ENCODE measurements at places on chromosomes 12 and 14. TPM values are rescaled to one million over a fixed set of nuclear protein-coding genes. Genes with fewer than 3 reads are reported as not detected.

Gene ANKS1B
- 0.62 TPM for polyA plus RNA-seq

Gene OR11H6
- polyA plus RNA-seq = not detected

Gene TGM1
- polyA plus RNA-seq = 0.69 TPM

Gene EIF2B2
- 68.8 TPM for polyA plus RNA-seq

Gene TDRD9
- polyA plus RNA-seq = 1.7 TPM

Gene VASH1
- polyA plus RNA-seq = 25.2 TPM

Gene A2ML1
- 0.08 TPM for polyA plus RNA-seq

Gene RNASE3
- polyA plus RNA-seq = not detected

Gene HCAR2
- 0.42 TPM for polyA plus RNA-seq

Gene SCYL2
- polyA plus RNA-seq = 21.7 TPM

Gene SPRING1
- 14.0 TPM for polyA plus RNA-seq

DNA sequence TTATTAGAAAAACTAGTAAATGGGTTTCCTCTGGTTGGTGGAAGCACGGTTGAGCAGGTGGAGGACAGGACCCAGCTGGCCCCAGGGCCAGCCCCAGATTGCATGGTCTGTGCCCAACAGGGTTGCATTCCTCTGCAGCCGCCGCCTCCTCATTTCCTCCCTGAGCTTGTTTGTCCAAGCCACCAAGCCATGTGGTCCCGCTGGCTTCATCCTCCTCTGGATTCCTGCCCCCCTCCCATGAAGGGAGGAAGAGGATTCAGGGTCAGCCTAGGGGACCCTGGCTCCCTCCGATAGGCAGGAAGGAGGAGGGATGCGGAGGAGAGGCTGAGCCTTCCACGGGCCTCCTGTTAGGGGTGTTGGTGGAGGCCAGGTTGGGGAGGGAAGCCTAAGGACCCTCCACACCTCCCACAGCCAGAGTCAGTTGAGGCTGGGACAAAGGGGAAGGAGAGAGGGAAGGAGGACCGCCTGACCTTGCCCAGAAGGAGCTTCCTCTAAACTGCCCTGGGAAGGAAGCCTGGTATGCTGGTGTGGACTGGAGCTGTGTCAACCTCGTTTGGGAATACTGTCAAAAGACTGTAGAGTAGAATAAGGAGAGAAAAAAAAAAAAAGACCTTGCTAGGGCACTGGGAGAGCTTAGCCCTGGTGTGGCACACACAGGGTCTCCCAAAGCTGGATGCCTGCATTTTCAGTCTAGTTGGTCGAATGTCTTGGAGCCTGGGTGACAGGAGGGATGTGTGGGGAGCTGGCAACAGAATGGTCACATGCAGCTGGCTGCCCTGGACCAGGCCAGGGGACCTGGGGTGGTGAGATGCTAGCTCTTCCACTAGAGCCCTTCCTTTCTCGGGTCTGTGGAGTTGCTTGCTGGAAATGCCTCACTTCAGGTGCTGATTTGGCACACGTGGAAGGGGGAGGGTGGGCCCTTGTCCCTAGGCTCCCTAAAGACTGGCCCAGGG, 42.4 kb downstream of the PLEKHG3 start:
- no peak for DNase-seq

DNA sequence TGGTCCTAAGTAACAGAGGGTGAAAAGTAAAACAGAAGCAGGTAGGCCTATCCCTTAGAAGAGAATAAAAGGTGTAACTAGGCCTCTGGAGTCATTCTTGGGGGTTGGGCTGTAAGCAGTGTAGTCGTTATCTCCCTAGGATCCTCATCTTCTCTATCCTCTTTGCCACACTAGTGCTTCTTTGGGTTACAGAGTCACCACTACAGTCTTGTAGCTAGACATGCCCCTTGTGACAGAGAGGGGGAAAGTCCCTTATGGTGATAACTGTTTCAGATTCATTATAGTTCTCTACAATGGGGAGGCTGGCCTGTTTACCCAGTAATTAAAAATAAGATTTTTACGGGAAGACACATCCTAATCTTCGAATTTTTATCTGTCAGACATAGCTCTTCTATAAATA, 16.4 kb upstream of the SRP54 start:
- no peak for DNase-seq

DNA sequence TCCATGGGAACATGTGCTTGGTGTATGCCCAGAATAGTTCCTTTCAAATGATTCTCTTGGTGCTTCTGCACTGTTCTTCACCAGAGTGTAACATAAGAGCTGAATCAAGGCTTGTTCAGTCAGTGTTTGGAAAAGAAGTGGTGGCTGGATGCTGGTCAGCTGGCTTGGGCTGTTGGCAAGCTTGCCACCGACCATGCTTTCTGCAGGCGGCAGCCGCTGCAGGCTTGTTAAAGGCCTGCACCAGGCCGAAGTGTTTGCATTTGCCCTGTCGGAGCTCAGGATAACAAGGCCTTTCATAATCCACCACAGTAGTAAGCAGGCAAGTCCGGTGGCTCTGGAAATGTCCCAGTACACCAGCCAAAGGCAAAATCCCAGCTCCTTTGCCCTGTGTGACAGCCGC, 26.9 kb downstream of the DAAM1 start:
- peak; percentile 82 for DNase-seq

DNA sequence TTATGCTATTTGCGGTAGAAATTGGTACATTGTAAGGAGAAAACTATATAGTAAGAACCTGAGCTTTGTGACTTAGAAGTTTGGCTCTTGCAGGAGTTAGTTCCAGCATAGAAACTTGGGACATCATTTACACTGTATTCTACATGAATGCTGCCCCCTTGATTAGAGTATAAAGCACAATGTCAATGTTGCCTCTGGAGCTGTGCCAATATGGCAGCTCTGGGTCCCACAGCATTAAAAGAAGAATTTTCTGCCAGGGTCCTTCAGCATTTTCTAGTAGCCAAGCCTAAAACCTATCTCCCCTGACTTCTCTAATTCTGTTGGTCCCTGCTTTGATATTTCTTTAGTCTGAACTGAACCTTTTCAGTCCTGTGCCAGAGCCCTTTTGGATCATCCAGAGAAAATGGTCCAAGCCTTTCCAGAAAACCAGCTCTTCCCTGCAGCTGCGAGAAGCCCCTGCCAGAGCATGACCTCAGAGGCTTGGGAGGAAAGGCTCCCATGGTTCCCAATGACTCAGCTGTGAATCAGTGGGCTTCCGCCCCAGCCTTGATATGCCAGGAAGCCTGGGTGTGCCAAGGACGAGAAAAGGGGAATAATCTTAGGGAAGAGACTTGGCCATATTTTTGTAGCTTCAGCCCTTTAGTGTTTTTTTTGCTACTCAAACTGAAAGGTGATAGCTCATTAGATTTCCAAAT, 43.2 kb downstream of the PLEKHG7 start:
- DNase-seq = peak; percentile 83

- DNase-seq = peak; percentile 34
Measured at GRCh38 chr14:51398898-51399297, 158.9 kb downstream of the TMX1 start.

GRCh38 chr14:79721399-79722084, 489.8 kb downstream of the DIO2 start:
- no peak for DNase-seq

GRCh38 chr12:96227365-96228106, 33.4 kb downstream of the ELK3 start:
- DNase-seq = no peak

- DNase-seq = no peak
Measured at GRCh38 chr12:3177778-3178425, 100.7 kb downstream of the TSPAN9 start.

- no peak for DNase-seq
Measured at GRCh38 chr12:52716061-52716460, 12.7 kb upstream of the KRT77 start.

DNA sequence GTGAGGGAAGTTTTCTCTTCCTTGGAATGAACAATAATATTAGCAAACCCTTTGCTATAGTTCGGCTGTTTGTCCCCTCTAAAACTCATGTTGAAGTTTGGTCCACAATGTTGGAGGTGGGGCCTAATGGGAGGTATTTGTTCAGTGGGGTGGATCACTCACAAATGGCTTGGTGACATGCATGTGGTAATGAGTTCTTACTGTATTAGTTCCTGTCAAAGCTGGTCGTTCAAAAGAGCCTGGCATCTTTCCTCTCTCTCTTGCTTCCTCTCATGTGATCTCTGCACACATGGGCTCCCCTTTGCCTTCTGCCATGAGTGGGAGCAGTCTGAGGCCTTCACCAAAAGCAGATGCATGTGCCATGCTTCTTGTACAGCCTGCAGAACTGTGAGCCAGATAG, 13.1 kb upstream of the PPP4R4 start:
- DNase-seq = no peak

DNA sequence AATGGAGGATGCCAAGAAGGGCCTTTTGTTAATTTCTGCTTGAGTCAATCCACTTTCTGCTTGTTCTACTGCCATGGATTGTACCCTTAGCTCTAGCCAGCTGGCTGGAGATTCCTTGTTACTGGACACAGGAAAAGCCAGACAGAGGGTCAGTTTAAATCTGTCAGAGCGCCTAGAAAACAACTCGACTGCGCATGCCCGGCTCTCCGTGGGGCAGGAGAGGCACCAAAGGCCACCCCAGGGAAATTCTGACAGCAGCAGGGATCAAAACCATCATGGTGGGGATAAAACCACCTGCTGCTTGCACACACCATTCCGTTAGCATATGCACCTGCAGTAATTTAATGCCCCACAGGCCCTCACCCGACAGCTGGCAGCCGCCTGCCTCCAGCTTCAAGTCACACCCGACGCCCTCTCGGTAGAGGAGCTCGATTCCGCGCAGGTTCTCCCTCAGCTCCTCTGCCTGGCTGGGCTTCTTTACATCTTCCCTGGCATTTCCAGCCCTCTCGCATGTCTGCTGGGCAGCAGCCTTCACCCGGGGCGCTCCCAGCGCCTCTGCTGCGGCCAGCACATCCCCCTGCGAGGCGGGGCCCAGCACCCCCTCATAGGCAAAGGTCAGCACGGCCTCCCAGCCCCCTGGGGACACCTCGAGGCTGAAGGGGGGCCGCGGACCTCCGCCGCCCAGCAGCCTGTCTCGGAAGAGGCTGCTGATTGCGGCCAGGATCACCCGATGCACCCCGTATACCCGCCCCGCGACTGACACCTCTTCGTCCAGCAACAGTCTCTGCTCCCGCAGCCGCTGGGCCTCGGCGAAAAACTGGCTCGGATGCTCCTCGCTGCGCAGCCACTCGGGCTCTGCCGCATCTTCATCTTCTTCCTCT, 1.0 kb downstream of the KLHL33 start:
- peak; percentile 62 for DNase-seq

DNA sequence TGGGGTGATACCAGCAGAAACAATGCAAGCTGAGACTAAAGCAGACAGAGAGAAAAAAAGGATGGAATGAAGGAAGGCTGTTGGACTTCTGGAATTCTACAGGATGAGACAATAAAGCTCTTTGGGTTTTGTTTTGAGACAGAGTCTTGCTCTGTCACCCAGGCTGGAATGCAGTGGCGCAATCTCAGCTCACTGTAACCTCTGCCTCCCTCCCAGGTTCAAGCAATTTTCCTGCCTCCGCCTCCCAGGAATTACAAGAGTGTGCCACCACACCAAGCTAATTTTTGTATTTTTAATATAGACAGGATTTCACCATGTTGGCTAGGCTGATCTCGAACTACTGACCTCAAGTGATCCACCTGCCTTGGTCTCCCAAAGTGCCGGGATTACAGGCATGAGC, 115.4 kb downstream of the EXOC5 start:
- DNase-seq = no peak

DNA sequence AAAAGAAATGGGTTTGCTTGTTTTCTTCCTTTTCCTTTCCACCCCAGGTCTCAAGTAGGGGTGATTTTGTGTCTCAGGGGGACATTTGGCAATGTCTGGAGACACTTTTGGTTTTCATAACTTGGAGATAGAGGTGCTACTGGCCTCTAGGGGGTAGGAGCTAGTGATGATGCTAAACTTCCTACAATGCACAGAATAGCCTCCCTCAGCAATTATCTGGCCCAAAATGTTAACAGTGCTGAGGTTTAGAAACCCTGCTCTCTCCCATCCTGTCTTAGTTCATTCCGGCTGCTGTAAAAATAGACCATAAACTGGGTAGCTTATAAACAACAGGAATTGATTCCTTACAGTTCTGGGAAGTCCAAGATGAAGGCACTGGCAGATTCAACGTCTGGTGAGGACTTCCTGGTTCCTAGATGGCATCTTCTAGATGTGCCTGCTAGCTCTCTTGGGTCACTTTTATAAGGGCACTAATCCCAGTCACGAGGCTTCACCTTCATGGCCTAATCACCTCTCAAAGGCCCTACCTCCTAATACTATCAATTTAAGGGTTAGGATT, 7.4 kb upstream of the GAS2L3 start:
- DNase-seq = no peak

DNA sequence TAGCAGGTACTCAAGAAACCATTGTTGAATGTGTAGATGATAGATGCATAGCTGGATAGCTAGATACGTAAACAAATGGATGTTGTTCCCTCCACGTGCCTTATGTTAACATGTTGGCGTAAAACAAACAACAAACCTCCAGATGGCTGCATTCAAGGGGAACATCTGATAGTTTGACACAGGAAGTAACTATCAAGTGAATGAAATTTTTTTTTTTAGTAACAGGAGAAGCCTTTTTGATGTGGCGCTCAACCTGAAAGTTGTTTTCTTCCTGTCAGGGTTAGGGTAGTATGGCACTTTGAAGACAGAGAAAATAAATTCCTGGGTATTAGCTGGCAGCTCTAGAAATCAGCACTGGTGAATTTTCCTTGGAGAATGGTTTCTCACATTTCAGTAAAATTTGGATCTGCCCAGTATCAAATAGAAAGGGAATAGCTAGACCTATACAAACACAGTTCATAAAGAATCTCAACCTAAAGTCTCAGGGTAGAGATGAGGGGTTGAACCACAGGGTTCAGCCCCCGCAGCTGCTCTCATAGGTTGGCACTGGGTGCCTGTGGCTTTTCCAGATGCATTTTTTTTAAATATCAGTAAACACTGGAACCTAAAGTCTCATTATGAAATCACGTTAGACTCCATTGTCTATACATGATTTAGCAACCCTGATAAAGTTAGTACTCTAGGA, 18.8 kb upstream of the RAP1B start:
- no peak for DNase-seq

DNA sequence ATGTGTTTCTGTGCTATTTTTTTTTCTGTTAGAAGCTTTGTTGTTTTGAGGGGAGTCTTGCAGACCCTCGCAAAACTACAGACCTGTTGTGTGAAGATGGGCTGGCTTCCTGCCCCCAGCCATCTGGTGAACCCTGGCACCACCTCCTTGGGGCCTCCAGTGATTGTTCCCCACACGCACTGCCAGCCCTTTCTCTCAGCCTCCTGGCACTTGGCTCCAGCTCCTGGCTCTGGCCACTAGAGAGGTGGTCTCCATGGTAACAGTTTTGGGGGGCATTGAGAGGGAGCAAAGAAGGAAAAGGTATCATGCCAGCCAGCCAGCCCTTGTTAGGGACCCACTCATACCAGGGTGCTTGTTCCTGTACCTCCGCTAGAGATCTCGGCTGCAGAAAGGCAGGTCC, 176.4 kb upstream of the RPH3A start:
- no peak for DNase-seq

DNA sequence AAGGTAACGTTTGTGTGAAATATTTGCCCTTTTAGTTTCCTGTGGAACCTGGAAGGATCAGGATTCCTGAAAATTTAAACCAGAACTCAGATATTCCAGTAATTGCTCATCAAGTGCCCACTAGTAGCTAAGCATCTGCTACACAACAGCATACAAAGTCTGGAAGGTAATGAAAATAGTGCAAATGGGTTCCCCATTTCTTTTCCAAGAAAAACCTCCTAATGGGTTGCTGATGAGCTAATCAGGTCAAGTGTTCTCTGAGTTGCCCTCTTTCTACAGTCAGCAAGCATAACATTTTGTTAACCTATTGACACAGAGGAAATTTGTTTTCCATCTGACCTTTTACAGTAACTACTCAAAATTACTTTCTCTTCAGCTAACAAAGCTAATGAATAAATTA, 83.6 kb upstream of the PMCH start:
- DNase-seq = no peak

Measured in heart left ventricle (tissue), 16 donors.